ENCODE measurements at places on chromosomes 16 and 17.

- no peak for DNase-seq
These were observed 15.4 kb downstream of the OTOP3 start for GRCh38 chr17:74951065-74951464.

DNA sequence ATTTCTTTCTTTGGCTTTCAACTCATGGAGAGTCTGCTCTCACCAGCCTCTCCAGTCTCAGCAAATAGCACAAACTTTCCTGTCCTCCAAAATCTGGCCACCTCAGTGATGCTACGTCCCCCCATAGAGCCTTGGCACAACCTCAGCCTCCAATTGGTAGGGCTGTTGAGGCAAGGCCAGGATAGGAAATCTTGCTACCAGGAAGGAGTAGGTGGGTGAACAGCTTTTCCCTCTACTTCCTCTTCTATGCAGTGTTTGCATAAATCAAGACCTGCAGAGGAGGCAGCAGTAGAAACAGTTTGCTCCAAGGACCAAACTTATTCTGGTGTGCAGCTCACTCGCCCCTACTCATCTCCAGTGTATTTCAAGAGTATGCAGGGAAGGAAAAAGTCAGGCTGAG, 701 bp upstream of the DPEP2 start:
- no peak for DNase-seq

DNA sequence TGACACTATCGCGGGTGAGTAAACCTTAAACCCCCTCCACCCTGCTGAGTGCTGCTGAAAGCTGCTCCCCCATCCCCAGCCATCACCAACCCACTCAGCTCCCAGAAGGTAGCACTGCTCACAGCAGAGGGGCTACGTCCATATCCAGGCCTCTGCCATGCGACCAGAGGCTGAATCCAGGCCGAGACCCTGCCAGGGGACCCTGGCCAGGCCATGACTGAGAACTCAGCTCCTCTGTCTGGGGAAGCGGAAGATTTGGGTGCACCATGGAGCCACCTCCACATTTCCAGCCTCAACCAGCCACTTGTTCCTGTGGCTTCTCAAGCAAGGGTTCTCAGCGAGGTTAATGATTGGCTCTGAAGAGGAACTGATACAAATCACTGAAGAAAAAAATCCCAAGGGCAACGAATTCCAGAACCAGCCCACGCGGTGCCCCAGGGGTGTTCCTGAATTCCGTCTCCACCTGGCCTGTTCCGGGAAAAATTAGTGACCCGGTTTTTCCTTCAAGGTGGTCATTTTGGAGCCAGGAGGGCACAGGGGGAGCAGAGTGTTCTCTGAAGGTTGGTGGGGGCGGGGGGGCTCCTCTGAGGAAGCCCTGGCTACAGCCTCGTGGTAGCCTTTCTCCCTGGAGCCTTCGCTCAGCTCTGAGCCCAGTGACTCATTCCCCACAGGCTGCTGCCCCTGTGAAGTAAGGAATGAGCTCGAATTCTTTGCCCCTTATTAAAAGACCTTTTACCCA, 9.3 kb upstream of the SLC16A5 start:
- DNase-seq = peak; percentile 46

DNA sequence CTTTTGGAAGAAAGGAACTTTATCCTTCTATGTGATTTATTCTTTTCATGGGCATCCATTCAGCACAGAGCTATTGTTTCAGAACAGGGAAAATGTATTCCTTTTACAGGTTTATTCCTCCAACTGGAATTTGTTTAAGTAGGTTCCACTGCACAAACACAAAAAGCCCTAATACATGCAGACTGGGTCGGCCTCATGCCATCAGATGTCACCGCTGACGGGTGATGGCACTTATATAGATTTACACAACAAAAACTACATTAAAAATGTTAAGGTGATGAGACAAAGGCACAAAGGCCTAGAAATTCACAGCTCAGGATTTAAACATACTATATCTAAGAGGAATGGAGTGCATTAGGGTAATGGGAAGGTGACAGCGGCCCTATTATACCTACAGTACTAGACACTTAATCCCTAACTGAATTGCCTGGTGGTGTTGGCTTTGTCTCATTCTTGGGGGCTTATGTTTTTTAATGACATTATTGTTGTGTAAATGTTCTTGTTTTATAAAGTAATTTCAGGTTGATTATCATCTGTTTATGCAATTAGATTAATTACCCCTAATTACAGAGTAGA, 276.4 kb upstream of the PSMD7 start:
- no peak for DNase-seq

DNA sequence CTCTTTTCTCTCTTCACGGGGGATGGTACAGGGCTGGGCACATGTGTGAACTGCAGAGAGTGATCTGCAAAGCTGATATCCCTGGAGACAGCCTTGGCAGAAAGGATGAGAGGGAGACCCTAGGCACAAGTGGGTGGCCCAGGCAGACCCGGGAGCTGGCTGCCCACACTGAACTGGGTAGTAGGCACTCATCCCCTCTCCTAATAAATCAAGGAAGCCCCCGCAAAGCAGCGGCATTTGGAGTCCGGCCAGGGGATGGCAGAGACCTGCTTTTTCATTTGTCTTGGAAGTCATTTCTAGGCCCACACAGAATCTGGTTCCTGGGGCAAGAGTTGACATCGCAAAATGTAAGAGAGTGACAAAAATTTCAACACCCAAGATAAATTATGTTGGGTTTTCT, 3.0 kb upstream of the TFAP4 start:
- no peak for DNase-seq

GRCh38 chr16:1069154-1069553, 3.4 kb upstream of the SSTR5 start:
- no peak for DNase-seq

GRCh38 chr17:83037084-83037873, 42.1 kb upstream of the METRNL start:
- no peak for DNase-seq

DNA sequence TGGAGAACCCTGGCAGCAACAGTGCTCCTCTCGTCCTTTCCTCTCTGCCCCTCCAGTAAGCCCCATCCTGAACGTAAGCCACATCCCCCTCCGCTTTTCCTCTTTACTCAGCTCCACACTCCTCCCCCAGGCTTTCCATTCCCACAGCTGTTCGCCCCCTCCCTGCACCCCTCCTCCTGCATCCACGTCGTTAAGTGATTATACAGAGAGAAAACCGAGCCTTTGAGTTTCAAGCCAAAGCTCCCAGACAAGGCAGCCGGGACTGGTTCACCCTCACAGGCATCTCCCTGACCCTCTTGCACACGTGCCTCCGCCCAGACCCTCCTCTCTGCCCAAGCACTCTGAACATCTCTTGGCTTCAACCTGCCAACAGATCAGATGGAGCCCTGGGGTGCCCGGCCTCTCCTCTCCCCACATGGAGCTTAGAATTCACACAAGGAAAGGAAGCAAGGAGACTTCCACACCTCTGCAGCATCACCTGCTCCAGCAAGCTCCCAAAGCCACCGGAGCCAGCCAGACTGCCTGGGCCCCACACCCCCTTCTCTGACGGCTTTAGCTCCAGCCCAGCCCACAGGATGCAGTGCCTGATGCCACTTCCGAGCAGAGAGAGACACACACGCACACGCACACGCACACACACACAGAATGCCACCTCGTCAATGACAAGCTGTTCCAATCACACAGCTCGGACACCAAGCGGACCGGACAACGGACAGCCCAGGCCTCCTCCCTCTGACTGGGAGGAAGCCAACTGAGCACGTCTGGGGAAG, 99.9 kb upstream of the CCL2 start:
- no peak for DNase-seq

- peak; percentile 67 for DNase-seq
These were observed 197.2 kb downstream of the RGS9 start for GRCh38 chr17:65334406-65334805.

DNA sequence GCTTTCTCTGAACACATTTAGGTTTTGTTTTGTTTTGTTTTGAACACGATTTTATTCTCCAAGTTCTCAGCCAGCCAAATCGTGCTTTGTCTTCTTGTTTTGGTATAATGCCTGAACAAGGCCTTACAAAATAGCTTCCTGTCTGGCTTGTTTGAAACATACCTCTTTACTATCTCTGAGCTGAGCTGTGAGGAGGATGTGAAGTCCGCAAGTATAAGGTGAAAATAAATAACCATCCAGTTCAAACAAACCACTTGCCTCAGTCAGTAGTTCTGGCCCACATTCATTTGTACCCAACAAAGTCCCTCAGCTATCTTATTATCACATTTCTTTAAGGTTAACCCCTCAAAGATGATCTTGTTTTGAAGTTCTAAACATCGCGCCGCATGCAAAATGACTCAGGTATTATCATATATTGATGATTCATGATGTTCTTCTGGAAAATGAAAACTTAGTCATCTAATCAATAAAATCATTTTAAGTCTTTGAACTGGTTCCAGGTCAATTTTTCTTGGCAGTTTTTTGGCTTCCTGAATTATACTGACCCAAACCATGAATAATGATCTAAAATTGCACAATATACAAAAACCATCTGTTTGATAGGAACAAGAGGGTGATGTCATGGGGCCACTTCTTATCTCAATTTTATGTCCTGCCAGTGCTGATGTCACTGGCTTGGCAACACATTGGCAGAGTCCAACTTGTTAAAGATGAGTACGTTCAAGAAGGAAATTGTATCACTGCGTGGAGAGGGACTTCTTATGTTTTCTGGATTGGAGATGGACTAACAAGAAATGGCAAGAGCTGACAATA, 694.3 kb downstream of the KCNJ2 start:
- DNase-seq = no peak

DNA sequence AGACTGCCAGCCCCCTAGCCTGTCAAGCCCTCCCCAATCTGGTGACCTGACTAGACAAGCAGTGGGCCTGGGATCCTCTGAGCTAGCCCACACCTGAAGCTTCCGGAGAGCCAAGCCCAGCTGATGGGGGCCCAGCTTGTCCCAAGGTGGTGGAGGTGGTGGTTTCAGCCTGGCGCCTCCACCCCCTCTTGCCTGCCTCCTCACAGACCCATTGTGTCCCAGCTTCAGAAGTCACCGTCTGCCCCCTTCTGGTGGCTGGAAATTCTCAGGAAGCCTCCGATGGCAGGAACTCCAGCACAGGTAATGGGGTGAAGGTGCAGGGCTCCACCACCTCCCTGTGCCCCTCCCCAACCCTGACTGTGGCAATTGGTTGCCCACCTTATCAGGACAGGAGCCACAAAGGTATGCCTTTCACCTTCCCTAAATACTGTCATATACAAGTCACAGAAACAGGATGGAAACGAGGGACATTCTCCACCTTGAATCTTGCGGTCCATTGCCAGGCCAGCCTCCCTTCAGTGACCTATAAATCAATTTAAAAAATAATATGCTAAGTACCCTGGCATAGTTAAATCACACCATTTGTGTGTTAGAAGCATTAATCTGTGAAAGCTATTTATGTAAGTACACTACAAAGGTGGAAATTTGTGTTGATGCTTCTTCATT, 66.0 kb upstream of the ZNF423 start:
- DNase-seq = peak; percentile 12

GRCh38 chr17:68776451-68776850, 175.3 kb upstream of the FAM20A start:
- no peak for DNase-seq

DNA sequence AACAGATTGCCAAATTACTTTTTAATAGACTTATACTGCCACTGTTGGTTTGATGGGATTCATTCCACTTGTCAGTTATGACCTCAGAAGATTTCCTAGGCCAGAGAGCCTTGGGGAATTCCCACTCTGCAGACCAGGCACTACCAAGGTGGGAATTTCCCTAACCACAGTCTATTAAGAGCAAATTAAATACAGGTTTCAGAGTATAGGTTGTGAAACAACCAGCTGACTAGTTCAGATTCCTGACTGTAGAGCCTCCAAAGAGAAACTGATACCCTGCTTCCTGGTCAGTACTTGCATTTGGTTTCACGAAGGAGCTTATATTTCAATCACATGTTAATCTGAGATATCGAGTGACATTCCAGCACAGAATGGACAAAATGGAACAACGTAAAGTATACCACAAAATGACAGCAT, 186.5 kb downstream of the STX8 start:
- peak; percentile 99 for DNase-seq

DNA sequence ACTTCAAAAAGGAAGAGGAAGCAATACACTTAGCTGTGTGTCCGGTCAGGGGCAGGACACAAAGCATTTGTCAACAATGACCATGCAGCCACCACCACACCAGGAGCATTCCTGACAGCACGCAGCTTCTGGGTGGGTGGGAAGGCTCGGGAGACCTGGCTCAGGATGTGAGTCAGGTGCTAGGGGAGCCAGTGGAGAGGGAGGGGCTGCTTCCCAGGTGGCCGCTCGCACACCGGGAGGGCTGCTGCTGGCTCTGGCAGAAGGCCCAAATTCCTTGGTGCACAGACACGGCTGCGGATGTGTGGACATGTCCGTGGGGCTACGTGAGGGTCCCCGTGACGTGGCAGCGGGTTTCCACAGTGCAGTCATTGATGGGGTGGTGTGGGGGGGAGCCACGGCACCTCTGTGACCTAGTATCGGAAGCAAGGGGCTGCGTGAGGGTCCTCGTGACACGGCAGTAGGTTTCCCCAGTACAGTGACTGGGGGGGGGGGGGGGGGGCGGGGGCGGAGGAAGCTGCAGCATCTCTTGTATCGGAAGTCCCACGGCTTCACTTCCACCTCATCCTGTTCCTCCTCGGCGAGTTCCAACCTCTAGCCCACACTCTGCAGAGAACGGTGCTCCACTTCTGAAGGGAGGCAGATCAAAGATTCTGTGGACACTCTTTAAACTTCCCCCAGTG, 112.8 kb downstream of the ZNF778 start:
- DNase-seq = peak; percentile 81

DNA sequence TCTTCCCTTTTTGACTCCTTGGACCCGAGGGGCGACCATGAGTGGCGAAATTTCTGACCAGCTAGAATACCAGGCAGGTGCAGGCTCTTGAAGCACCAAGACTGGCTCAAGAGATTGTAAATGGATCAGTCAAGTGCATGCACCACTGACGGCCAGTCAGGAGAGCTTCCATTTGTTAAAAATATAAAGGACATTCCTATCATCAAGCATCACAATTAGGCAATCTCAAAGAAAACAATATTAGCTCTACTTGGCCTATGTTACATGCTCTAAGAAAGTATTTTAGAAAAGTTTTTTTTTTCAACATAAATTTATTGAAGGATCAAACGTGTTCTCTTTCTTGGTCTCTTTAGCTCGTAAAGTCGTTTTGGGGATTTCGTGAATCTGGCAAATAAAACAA, 1.5 kb upstream of the PRKCA start:
- no peak for DNase-seq

DNA sequence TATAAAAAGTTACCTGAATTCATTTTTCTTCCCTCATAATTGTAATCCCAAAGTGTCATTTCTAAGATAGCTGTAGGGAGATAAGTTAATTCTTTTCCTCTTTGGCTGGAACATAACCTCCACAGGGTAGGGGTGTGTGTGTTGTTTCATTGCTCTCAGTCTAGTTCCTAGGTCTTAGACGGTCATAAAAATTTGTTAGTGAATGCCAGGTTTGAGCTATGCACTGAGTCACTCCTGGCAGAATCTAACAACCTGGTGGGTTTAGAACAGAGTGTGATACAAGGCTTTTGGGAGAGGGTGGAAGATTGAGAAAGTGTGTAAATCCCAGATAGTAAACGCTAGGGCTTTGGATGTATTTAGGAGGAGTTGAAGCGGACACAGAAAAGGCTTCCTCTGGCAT, 894 bp upstream of the PHKG2 start:
- DNase-seq = peak; percentile 48

DNA sequence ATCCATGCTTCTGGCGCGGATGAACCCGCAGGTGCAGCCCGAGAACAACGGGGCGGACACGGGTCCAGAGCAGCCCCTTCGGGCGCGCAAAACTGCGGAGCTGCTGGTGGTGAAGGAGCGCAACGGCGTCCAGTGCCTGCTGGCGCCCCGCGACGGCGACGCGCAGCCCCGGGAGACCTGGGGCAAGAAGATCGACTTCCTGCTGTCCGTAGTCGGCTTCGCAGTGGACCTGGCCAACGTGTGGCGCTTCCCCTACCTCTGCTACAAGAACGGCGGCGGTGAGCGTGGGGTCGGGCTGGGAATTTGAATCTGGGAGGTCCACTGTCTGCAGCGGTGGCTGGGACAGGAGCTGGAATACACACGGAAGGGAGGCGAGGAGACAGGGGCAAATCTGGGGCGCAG, 904 bp downstream of the SLC6A2 start:
- no peak for DNase-seq

All from bronchial epithelial cell (primary cell).